ENCODE measurements at places on chromosomes 5 and 9. TPM values are rescaled to one million over a fixed set of nuclear protein-coding genes. Genes with fewer than 3 reads are reported as not detected.

Gene GPR151
- not detected for total RNA-seq

Gene PLGRKT
- 4.8 TPM for total RNA-seq

GRCh38 chr9:94767331-94768072, 41.0 kb downstream of the AOPEP start:
- no peak for DNase-seq

DNA sequence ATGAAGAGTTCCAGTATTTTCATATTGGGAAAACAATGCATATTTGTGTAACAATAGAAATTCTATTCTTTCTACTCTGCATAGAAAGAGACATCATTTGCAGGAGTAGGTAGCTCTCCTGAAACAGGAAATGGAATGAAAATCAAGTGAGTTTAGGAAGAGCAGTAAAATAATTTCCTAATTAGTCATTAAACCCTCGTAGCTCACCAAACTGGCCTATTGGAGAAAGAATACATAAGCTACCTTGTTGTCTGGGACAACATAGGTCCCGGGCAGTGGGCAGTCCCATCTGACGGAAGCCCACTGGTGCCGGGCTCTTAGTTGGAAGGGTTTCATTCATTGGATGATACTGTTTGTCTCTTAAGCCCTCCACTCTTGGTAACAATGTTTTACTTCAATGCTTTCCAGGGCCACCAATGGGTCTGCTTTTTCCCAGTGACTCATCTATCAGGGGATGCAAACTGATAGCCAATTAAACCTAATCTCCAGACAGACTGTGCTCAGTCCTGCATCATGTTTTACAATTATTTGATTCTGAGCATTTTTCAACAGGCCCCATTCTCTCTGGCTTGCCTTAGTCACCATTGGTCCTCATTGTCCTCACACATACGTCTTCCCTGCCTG, 46.5 kb downstream of the GNA14 start:
- no peak for DNase-seq

DNA sequence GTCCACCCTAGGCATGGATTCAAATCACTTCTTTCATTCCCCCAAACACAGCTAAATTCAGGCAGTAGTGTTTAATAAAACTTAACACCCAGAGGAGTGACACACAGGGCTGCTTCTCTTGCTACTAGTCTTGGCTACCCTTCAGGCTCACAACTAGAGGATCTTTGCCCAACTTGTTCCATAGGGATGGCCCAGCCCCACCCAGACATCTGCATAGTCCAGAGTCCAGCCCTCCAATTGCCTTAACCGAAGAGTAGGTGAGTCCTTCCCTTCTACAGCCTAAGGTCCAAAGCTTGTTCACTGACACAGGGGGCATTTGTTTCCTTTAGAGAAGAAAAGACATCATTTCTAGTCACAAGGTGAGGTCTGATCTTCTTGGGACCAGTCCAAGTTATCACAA, 15.2 kb upstream of the RXFP3 start:
- no peak for DNase-seq

Gene ZNF622
- 25.8 TPM for total RNA-seq

DNA sequence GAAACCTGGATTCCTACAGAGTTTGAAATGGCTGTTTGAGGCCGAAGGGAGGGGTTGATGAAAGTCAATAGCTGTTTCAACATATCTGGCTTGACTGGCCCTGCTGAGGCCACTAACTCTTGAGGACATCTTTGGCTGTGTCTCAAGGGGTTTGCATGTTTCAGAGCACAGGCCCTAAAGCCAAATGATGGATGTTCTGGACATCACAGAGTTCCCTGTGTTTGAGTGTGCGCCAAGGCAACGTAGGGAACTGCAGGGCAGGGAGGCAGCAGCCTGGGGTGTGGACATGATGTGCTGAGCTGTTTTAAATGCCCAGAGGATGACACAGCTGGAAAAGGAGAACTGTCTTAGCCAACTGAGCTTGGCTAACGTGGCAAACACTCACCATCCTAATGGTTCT, 89.6 kb downstream of the RAPGEF1 start:
- no peak for DNase-seq

Gene CORO2A
- total RNA-seq, result 5.5 TPM

DNA sequence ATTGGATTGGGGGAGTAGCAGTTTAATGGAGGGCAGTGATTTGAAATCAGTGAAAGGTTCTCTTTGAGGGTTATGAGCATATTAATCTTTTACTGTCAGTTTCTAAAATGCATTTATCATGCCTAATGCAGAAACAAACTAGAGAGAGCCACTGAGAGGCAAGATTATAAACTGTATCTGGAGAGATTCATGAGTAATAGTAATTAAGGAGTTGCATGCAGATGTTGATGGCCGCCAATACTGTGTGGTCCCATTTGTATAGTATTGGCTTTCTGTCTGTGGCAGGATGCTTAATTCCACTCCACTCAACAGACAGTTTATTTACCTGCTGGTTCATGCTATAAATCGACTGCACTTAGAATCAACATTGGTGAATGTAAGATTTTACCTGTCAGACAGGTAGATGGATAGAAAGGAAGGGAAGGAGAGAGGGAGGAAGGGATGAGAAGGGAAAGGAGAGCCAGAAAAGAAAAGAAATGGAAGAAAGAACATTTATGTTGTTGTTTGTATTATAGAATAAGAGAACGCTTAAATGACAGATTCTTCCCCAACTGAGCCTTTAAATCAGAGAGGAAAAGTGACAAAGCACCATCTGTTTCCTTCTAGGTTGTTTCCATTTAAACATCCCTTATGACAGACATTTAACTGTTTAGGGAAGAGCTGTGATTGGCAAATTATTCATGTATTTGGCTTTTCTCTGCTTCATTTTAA, 146.5 kb downstream of the PAM start:
- DNase-seq, result no peak

- DNase-seq, result no peak
Measured at GRCh38 chr5:138711811-138712210, 41.4 kb upstream of the CTNNA1 start.

All from endothelial cell (in vitro differentiated cells).